Stimulated activated CD4-positive, alpha-beta T cell treated with anti-CD3 and anti-CD28 coated beads, Interleukin-2, amount 100 ng/mL, for 4 hours (primary cell): ENCODE measurements at places on chromosomes 3 and 15.

GRCh38 chr3:129238945-129239705 is 10.3 kb upstream of the COPG1 start:
- DNase-seq = no peak

DNA sequence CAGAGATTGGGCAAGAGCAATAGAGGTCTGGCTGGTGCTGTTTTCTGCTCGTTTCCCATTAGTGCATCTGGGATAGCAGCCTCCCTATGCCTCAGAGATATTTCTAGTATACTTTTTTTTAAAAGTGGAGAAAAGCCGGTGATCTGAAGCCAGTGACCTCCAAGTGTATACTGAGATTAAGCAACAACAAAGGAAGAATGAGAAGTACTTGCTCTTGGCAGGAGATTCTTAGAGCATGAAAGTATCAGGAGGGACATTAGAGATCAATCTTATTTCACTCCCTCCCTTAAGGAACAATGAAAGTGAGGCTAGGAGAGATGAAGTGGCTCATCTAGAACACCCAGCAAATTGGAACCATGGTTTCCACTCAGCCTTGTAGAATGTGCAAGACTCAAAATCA is 423.3 kb downstream of the SOX2 start:
- no peak for DNase-seq

DNA sequence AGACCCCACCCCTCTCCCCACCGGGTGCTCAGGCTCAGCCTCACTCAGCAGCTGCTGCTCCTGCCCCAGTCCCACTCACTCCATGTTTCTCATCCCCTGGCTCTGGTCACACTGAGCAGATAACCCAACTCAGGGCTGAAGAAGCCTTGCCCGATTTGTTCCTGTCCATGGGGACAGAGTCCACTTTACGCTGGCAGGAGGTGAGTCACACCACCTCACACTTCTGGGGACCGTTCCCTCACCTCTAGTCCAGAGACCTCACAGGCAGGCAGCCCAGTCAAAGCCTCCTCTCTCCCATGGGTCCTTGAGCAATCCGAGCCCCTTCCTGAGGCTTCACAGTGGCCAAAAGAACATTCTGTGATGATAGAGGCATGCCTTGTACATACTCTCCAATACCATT is 1.4 kb downstream of the CIDEC start:
- DNase-seq = no peak

DNA sequence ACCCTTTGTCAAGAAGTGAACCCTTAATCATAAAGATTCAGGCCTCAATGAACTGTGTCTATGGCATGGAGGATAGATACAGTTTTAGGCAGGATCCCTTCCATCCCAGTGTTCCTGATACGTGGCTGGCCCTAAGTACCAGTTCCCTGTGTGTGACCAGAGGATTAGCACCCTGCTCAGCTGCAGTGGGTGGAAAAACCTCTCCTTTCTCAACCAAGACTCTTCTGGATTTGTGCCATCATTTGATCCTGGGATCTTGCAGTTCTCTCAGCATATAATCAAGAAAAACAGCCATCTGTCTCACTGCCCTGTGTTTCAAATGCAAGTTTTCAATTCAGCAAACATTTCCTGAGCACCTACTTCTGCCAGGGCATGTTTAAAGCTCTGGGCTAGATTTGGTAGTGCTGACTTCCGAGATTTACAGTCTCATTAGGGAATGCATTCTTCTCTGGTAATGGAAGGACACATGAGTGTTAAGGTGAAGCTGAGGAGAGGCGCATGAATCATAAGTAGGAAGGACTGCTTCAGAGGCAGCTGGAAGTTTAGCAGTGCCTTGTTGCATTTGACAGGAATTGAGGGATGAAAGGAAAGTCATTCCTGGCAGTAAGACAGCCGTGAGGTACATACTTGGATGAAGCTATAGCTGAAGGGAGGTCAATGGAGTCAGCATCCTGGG is 388.3 kb downstream of the MFSD1 start:
- no peak for DNase-seq

- DNase-seq = no peak
These were observed 62.8 kb downstream of the SLCO2A1 start for GRCh38 chr3:133966954-133967353.

- no peak for DNase-seq
These were observed 150.2 kb downstream of the PLCH1 start for GRCh38 chr3:155594526-155595187.

DNA sequence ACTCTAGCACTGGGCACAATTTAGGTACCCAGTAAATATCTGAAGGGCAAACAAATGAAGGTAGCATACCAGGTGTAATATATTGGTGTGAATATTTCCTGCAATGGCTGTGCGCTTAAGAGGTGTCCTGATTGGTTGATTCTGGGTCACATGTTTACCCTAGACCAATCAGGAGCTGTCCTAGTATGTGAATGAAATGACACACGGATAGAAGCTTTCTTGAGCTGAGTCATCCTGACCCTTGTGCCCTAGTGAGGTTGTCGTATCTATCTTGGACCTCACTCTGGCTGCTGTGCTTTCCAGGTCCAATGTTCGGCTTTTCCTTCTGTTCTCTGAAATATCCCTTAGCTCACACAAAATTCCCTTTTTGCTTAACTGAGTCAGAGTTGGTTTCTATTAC is 58.1 kb upstream of the FOXP1 start:
- DNase-seq = no peak

DNA sequence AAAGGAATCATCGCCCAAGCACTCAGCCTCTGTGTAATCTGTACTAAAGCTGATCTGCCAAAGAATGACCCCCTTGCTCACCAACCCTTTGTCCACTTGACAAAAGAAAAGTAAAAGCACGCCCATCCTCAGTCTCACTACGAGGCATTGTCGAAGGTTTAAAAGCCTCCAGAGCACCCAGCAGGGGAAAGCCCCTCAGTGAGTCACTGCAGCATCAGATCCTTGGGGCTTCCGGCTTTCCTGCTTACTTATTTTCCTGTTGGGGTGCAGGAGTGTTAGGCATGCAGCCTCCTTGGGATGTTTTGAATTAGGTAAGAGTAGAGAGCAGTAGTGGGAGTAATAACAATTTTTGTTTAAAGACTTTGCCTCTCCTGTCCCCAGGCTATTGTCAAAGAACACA is 216.1 kb downstream of the MTHFS start:
- no peak for DNase-seq
